Suprapubic skin (tissue), 4 donors: ENCODE measurements at places on chromosomes 12 and 14. TPM values are rescaled to one million over a fixed set of nuclear protein-coding genes. Genes with fewer than 3 reads are reported as not detected.

ANG gene
- total RNA-seq, result 46.9 TPM

MYF5 gene
- total RNA-seq, result not detected

SLC25A47 gene
- 1.4 TPM for total RNA-seq

KIF21A gene
- 27.8 TPM for total RNA-seq

SMCO2 gene
- total RNA-seq, result 1.7 TPM
